Stimulated activated CD4-positive, alpha-beta T cell treated with anti-CD3 and anti-CD28 coated beads, Interleukin-15, amount 100 ng/mL, for 1 hour (primary cell): ENCODE measurements at places on chromosomes 11 and 22.

DNA sequence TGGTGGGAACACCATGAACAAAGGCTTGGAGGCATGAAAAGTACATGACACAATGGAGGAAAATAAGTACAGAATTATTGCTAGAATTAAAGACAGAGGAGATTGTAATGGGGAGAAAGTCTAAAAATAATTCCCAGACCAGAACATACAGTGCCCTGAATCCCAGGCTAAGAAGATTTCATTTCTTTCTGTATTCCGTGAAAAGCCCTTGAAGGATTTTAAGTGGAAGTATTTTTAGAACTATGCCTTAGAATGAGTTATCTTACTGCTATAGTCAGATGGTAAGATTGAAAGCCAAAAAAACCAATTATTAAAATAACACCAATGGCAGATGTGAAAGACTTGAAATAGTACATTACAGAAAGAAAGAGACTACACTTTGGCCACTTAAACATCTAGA is 36.1 kb upstream of the SLC5A12 start:
- no peak for DNase-seq

DNA sequence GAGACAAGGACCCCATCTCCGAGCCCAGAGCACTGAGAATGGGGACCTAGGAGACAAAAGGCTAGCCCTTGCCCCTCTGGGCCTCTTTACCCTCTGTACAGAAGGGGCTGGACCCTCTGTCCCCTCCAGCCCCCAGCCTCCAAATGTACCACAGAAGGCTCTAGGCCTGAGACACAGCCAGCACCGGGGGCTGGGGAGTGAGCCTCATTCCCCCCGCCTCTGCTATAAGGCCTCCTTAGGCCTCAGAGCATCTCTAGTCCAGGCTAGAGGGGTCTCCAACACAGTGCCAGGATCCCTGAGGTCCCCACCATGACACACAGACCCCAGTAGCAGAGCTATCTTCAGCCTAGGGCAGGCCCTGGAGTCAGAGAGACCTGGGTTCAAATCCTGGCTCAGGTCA is 4.8 kb downstream of the SMTN start:
- no peak for DNase-seq

GRCh38 chr11:111107501-111107900 is 138.0 kb upstream of the POU2AF2 start:
- DNase-seq: no peak

DNA sequence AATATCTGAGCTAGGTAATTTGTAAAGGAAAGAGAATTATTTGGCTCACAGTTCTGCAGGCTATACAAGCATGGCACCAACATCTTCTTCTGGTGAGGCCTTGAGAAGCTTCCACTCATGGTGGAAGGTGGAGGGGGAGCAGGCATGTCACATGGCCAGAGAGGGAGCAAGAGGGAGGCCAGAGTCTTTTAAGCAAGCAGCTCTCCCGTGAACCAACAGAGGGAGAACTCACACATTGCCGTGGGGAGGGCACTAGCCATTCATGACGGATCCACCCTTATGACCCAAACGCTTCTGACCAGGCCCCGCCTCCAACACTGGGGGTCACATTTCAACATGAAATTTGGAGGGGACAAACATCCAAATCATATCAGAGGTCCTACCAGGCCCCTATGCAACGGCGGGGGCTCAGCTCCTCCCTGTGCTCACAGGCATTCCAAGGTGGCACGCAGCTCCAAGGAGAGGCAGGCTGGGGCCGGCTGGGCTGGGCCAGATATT is 4.6 kb downstream of the C11orf96 start:
- no peak for DNase-seq

GRCh38 chr11:71562120-71562519 is 3.2 kb upstream of the KRTAP5-10 start:
- no peak for DNase-seq

GRCh38 chr11:12421386-12421785 is 44.0 kb downstream of the PARVA start:
- no peak for DNase-seq

DNA sequence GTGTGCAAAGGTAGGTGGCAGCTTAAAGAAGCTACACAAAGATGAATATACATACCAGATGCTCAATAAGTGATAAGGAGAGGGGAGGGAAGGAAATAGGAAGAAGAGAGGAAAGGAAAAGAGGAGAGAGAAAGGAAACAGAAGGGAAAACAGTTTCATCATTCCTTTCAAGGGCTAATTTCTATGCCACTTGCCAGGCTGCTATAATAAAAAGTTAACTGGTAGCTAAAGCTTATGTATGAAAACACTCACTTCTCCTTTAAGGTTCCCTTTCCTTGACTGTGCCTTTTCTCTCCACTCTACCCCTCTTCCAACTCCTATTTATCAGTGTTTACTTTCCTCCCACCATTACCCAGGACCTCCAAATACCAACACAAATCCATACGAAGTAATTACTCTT is 347.9 kb downstream of the DLG2 start:
- DNase-seq: no peak

GRCh38 chr22:30038219-30038618 is 42.0 kb upstream of the HORMAD2 start:
- no peak for DNase-seq

DNA sequence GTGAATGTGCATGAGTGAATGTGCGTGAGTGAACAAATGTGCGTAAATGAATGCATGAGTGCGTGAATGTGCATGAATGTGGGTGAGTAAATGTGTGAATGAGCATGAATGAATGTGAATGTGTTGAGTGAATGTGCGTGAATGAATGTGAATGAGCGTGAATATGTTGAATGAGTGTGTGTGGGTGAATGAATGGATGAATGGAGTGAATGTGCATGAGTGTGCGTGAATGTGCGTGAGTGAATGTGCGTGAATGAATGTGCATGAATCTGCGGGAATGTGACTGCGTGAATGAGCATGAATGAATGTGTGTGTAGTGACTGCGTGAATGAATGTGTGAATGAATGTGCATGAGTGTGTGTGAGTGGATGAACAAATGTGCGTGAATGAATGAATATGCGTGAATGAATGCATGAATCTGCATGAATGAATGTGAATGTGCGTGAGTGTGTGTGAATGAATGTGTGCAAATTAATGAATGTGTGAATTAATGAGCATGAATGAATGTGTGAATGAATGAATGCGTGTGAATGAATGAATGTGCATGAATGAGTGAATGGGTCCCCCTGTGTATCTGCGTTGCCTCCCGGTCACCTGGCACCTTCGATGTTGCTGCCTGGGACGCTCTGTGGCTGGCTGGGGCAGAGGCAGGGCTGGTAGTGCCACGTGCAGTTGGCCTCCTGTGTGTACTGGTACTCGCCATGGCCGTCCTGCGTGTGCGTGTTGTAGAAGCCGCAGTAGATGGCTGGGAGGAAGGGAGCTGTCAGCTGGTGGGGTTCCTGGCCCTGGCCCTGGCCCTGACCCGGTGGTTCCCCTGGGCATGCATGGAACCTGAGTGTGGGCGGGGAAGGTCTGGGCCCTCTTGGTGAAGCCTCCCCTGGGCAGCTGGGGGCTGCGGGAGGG is 13.4 kb downstream of the MUC6 start:
- DNase-seq: no peak

GRCh38 chr11:131299598-131300438 is 70.6 kb upstream of the NTM start:
- no peak for DNase-seq

DNA sequence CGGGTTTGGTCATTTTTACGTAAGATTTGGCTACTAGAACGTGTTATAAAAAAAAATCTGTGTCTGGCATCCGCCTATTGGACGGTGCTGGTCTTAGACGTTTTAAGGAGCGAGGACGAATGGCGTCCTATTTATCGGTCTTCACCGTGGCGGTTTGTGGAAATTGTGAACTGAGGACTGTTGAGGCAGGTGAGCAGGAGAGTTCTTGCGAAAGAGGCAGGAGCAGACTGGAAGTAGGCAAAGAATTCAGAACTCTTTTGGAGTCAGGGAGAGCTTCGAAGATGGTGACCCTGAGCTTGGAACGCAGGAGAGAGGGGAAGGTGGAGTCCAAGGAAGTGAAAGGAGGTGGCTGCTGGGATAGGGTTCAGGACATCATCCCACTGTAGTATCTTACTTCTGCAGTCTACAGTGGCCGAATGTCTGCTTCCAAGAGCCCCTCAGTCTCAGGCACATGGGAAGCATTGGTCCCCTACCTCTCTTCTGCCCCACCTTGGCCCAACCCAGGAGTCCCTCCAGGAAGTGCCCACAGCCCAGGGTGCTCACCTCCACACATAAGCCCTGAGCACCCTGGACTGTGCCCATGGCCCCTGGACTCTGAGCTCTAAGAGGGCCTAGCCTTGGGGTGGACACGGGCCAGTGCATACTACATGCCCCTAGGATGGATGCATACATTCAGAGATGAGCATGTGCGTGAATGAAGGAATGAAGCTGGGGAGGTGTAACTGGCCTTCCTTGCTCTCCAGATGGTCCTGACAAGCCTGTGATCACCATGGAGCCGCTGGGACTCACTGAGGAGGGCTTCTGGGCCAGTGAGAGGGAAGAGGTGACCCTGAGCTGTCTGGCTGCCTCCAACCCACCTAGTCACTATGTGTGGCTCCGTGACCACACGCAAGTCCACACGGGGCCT is 3.7 kb downstream of the VSIG10L2 start:
- no peak for DNase-seq

- DNase-seq: no peak
These were observed 33.3 kb upstream of the ZC3H12C start for GRCh38 chr11:110059706-110060463.

- DNase-seq: no peak
These were observed 44.3 kb downstream of the ZNRF3 start for GRCh38 chr22:28927630-28928029.

GRCh38 chr11:18780329-18780728 is 11.3 kb downstream of the PTPN5 start:
- DNase-seq: no peak

DNA sequence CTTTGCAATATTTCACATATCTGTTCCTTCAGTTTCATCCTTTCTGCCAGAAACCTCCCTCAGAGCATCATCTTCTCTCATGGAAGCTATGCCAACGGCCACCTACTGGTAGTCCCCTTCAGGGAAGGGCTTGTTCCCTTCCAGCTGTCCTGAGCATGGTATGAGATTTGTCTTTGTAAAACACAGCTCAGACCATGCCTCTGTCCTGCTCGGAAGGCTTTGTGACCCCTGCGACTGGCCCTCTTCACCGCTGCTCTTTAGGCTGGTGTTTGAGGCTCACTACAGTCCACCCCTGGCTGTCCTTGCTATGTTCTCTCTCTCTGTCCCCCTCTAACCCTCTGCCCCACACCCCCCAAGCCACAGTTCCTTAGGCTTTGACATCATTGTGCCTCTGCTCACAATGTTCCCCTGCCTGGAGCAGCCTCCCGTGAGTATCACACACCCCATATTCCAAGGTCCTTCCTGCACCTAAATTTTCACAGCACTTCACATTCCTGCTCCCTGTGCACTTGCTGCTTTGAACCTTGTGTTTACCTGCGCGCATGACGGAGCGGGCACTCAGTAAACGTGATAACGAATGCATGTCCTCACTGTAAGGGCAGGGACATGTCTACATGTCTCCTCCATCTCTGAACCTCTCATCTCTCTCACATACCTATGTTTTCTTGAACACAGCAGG is 24.0 kb upstream of the ACER3 start:
- DNase-seq: no peak

- DNase-seq: no peak
These were observed 20.6 kb upstream of the SYT7 start for GRCh38 chr11:61601512-61601911.

DNA sequence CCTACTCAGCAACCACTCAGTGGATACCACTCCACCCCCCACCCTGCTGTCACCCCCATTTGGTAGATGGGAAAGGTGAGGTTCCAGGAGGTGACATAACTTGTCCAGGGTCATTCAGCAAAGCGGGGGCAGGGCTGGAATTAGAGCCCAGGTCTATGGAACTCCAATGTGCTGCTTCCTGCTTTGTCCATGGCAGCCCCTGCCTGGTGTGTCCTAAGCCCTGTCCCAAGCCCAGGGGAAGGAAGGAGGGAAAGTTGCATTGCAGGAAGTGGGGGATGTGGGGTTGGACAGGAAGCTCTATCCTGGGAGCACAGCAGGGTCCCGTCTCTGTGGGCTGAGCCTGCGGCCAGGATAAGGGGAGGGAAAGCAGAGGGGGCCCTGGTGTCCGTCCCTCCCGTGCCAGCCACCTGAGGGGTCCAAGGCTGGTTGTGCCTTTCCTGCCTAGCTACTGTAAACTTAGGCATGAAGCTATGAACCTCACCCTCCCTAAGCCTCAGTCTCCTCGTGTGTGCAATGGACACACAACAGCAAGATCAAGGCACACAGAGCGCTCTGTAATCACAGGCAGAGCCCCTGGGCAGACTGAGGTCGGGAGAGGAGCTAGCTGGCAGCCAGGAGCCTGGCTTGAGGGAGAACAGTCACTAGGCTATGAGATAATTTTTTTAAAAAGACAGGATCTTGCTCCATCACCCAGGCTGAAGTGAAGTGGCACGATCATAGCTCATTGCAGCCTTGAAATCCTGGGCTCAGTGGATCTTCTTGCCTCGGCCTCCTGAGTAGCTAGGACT is 12.9 kb downstream of the GAL3ST1 start:
- DNase-seq: no peak

- DNase-seq: no peak
These were observed 42.6 kb upstream of the EED start for GRCh38 chr11:86202013-86202336.

GRCh38 chr11:66951927-66952337 is 6.3 kb downstream of the PC start:
- DNase-seq: no peak

DNA sequence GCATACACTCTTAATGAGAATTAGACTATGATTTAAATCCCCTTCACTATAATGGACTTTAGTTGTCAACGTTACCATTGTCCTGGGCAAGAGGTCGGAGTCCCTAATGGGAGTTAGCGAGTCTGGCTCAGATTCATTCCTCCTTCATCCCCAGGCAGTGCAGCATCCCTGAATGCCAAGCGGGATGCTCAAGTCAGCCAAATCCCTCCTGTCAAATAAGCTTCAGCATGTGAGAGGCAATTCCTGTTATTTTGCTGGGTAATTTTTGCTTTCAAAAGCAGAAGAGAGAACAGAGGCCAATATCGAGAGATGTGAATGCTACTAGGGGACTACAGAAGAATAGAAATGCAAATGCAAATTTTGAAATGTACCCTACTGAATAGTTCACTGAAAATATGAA is 186.2 kb downstream of the OPCML start:
- no peak for DNase-seq

DNA sequence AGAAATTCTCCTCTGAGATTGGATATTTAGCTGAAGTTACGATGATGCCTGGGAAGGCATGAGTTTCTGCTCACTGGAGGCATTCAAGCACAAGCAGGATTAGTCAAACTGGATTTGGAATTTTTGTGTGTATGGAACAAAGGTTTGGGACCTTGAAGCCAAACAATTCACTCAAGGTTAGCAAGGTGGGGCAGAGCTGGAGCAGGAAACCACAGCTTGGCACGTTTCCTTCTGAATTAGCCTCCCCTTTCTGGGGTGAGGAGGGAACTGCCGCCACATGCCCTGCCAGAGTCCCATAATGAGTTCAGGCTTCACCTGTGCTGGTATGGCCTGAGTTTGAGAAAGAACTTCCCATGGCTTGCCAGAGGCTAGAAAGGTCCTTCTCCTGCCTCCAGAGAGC is 50.9 kb upstream of the RRAS2 start:
- DNase-seq: no peak

- no peak for DNase-seq
These were observed 3.0 kb upstream of the PACSIN3 start for GRCh38 chr11:47189100-47189834.

GRCh38 chr22:35311551-35311999 is 11.9 kb downstream of the TOM1 start:
- DNase-seq: no peak
